H7 (cell line): ENCODE measurements at places on chromosomes 11 and 22. TPM values are rescaled to one million over a fixed set of nuclear protein-coding genes. Genes with fewer than 3 reads are reported as not detected.
A peak's percentile ranks its signal among the peaks of the same experiment; 100 is the strongest.

Gene C1QTNF4
- total RNA-seq, result 5.0 and 5.2 TPM in 2 replicates

Gene HOATZ
- not detected in 2 replicates for total RNA-seq

Gene OR4D5
- not detected in 2 replicates for total RNA-seq

Gene GUCY1A2
- 0.26 and 0.55 TPM in 2 replicates for total RNA-seq

Gene DERL3
- 5.0 and 9.3 TPM in 2 replicates for total RNA-seq

Gene MS4A5
- total RNA-seq, result not detected in 2 replicates

Gene CD248
- total RNA-seq, result 0.83 and 1.4 TPM in 2 replicates

Gene MTMR3
- 16.7 and 19.6 TPM in 2 replicates for total RNA-seq

Gene TBX1
- total RNA-seq, result 6.2 and 6.7 TPM in 2 replicates

GRCh38 chr11:122802876-122803275 is 35.4 kb upstream of the CRTAM start:
- DNase-seq, result no peak

- no peak for DNase-seq
These were observed 15.3 kb downstream of the PTPN5 start for GRCh38 chr11:18776324-18776723.

DNA sequence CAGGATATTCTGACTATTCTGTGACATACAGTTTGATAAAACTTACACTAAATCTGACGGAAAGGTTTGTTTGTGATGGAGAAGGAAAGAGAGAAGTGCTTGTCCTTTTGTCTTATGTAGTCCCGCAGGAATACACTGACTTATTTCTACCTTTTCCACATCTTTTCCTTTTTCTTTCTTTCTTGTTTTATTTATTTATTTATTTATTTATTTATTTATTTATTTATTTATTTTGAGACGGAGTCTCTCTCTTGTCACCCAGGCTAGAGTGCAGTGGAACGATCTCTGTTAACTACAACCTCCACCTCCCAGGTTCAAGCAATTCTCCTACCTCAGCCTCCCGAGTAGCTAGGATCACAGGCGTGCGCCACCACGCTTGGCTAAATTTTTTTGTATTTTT is 31.0 kb upstream of the OR10G7 start:
- DNase-seq, result no peak

DNA sequence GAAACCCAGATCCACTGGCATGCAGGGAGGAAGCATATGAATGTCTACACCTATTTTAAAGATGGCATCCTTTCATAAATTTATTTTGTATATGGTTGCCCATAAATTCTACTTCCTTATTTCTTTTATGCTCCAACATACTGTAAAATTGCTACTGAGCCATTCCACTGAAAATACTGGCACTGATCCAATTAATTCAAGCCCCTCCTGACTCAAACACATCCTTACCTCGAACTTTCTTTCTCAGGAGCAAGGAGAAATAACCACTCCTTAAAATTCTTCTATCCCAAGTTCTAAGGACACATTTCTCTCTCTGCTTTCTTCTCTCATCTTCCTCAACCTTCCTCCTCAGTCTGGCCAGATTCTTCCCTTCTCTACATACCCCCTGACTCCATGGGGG is 5.5 kb upstream of the NXF1 start:
- no peak for DNase-seq

DNA sequence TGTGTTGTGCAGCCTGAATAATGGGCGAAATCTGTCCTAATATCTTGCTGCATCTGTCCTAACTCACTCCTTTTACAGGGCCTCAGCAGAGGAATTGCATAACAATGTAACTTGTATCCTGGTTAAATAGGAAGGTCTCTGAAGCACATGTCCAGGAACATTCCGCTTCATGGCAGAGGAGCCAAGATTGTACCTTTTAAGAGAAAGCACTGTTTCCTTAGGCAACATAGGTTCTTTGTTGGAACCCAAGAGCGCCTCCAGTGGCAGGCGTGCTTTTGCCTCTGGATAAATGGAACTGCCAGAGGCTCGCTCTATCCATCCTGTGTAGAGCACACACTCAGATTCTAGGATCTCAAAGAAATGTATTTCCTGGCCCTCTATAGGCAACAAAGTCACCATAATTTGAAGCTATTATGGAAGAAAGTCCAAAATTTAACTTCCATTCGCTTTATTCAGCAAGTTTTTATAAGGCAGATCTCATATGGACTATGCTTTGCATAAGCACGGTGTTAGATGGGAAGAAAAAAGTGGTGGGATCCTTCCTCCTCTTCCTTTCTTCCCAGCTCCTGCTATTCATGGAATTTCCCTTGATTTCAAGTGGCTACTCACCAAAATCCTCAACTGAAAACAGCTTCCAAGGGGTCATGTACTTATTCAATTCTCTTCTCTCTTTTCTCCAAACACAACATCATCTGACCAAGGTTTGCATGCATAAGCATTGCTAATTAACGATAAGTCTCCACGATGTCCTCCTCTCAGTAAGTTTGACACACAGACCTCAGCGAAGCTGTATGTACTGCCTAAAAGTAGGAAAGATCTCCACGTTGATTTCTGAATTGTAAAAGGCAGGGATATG is at the start of gene BLID:
TSS of gene BLID (minus strand) at position 692 of the 856 bp plus-strand sequence. CDS start at position 399, 293 bp downstream.
- DNase-seq, result no peak

DNA sequence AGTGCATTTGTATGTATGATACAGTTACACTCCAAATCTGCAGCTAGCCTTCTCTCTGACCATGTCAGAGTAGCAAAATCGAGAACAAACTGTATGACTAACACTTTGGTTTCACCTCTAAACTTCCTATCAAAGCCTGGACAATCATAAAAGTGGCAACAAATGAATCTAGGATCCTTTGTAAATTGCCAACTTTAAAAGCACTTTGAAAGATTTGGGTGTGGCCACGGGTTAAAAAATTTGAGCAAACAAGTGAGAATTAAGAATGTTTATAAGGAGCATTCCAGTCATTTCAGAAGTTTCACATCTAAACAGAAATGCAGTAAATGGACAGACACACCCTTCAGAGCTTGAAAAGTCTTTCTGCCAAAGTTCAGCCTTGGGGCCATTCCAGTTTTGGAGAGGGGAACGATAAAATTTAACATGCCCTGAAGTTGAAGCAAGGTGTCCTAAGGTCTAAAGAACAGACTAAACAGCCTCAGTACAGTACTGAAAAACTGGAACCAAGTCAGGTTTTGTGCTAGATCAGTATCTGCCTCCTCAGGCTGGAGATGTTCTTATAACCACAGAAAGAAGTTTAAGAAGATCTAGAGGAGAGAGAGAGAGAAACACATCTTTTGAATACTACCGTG is 181.9 kb upstream of the BDNF start:
- DNase-seq, result no peak

GRCh38 chr11:65130631-65131416 is 3.5 kb downstream of the SYVN1 start:
- DNase-seq, result no peak

DNA sequence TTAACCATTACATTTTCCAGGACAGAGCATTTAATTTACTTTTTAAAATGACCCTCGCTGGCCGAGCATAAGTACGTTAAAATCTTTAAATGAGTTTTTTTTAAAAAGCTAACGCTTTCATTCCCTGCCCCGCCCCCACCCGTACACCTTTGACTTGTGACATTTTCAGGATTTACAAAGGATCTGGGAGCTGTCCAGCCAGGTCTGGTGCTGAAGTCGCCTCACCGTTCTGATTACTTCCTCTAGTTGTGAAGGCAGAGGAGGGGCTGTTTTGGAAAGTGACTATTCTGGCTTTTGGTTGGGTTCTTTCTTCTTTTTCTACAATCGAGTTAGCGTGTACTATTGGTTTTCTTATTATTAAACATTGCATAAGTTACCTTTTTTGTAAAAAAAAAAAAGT is 2.9 kb downstream of the C11orf87 start:
- DNase-seq, result peak; percentile 62

DNA sequence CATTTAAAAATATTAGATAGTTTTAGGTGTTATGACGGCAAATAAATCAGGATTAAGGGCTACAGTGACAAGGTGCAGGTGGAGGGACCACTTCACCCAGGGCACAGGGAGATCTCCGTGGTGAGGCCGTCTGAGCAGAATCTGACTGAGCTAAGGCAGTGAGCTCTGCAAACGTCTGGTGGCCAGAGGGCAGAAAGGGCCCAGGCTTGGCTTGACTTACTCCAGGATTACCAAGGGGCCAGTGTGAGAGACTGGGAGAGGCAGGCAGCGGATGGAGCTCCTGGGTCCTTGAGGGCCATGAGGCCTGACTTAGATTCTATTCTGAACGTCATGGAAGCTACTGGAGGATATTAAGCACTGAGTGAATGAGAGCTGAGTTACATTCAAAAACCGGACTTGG is 125.9 kb upstream of the B3GAT1 start:
- DNase-seq, result peak; percentile 26

GRCh38 chr11:34959770-34960169 is 43.4 kb downstream of the PDHX start:
- DNase-seq, result no peak

GRCh38 chr11:26839911-26840698 is 118.2 kb upstream of the SLC5A12 start:
- DNase-seq, result no peak

GRCh38 chr11:20114588-20114987 is 45.7 kb downstream of the DBX1 start:
- no peak for DNase-seq

GRCh38 chr22:25420925-25421904 is 143.3 kb upstream of the GRK3 start:
- DNase-seq, result peak; percentile 71

- peak; percentile 62 for DNase-seq
These were observed 422 bp downstream of the DENND6B start for GRCh38 chr22:50326225-50326955.

GRCh38 chr11:85123752-85124231 is 503.4 kb downstream of the DLG2 start:
- no peak for DNase-seq

DNA sequence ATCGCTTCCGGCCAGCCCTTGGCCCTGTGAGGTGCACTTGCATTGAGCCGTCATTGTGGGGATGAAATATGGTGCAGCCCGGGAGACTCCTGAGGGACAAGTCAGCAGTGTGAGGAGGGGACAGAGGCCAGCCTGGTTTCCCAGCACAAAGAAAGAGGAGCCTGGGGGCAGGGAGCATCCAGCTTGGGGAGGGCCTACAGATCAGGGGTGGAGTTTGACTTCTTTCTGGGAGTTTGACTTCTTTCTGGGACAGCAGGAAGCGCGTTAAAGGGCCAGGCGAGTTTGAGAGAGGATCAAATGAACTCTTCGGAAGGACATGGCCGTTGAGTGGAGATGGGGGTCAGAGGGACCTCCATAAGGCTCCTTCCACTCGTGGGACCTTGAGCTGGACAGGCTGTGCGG is 91.9 kb downstream of the LRRC32 start:
- DNase-seq, result peak; percentile 50

DNA sequence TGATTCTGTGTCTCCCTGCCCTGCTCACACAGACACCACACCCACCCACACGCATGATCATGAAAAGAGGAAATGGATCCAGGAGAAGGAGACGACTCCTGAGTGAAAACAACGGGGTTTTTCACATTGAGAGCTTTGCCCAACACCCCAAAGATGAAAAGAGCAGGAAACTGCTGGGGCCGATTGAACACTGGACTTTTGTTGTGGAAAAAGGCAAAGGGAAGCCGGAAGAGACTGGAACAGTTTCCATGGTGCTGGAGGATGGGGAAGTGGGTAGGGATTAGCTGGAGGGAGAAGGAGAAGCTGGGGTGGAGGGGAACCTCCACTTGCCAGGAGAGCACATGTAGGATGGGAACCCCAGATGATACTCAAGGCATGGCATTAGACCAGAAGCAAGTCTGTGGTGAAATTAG is 5.2 kb upstream of the SLC43A3 start:
- DNase-seq, result no peak

DNA sequence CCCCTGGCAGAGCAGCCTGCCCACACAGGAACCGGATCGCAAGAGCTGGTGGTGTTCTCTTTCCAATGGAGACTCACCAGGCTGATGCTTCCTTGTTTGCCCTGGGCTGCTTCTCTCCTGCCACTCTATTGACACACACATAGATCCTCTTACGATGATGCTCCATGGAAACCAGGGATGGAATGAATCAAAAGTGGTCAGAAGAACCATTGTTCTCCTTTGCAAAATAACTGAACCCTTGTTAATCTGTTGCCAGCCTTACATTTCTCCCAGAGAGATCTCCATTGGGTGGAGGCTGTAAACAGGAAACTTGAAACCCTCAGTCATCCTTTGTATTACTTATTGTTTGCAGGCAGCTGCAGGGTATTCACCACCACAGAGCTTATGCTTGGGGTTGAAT is 24.6 kb upstream of the LDLRAD3 start:
- no peak for DNase-seq

DNA sequence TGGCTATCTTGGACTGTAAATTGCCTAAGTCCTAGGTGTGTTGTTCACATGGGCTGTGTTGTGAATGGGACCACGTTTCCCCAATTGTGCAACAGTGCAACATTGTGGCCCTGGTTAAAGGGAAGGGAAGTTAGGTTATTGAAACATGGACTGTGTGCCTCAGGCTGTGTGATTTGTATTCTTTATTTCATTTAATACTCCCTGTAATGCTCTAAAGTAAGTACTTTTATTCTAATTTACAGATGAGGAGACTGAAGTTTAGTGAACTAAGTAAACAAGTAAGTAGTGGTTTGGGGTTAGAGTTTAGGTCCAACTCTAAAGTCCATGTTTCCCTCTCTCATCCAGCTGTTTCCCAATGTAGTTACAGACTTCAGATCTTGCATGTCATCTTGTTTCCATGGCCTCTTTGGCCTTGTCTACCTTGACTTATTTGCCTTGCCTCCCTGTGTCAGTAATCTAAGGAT is 77.7 kb downstream of the STIM1 start:
- no peak for DNase-seq

DNA sequence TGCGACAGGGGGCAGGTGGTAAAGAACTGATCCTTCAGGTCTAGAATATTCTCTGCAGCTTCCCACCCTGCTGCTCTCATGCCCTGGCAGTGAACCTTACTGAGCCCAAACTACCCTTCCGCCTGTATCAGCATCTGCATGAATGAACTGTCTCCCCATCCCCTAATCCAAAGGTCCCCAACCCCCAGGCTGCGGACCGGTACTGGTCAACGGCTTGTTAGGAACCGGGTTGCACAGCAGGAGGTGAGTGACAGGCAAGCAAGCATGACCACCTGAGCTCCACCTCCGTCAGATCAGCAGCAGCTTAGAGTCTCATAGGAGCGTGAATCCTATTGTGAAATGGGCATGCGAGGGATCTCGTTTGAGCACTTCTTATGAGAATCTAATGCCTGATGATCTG is 58.2 kb upstream of the LMO1 start:
- DNase-seq, result no peak

DNA sequence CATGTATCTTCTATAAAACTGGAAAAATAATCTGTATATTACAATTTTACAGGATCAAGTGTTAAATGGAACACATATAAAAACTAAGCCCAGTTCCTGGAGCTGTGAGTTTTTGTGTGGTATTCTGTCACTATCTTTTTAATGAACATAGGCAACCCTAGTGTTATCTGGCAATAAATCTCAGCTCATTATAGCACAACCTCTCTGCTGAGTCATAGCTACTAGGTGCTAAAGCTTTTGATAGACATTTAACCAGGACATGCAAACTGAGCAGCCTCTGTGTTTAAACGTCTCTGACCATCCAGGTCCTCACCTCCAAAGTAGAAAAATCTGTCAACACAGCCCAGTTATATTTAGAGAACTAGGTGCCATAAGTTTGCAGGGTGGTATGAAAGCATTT is 91.0 kb upstream of the CARD18 start:
- no peak for DNase-seq

GRCh38 chr11:86639137-86639536 is 33.3 kb downstream of the ME3 start:
- DNase-seq, result no peak

GRCh38 chr11:36363361-36364268 is 67.5 kb downstream of the PRR5L start:
- peak; percentile 26 for DNase-seq

GRCh38 chr22:26592421-26592891 is 2.5 kb upstream of the TPST2 start:
- DNase-seq, result no peak

- peak; percentile 40 for DNase-seq
These were observed 37.6 kb downstream of the LIF start for GRCh38 chr22:30208631-30209603.
